Urothelium cell line (cell line): ENCODE measurements at places on chromosomes 3 and 15.

DNA sequence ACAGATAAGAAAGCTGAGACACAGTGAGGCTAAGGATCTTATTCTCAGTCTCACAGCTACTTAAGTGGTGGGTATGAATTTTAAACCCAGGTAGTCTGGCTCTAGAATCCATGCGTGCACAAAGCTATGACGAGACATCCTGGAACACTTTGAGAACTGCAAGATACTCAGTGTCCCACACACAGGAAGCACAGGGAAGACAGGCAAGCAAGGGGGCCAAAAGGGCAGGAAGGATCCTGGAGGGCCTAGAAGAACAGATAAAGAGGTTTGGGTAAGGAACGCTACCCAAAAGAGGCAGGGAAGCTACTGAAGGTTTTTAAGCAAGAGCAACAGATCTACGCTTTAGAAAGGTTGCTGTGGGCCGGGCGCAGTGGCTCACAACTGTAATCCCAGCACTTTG, 99.1 kb upstream of the HES1 start:
- DNase-seq = no peak

DNA sequence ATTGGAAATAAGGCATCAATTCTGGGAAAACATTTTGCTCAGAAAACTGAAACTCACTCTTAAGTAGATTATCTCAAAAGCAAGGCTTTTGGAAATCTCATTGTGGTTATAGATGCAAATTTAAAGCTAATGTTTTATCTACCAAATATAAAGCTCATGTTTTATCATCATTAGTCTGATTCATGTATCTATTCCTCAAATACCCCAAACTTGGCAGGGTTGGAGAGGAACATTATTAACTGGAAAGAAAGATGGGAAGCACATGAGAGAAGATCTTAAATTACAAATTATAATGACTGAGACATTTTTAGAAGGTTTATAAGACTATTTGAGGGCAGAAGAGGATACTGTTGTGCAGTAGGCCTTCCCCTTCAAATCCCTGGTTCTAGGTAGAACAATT, 137.3 kb upstream of the TGFBR2 start:
- DNase-seq = no peak

DNA sequence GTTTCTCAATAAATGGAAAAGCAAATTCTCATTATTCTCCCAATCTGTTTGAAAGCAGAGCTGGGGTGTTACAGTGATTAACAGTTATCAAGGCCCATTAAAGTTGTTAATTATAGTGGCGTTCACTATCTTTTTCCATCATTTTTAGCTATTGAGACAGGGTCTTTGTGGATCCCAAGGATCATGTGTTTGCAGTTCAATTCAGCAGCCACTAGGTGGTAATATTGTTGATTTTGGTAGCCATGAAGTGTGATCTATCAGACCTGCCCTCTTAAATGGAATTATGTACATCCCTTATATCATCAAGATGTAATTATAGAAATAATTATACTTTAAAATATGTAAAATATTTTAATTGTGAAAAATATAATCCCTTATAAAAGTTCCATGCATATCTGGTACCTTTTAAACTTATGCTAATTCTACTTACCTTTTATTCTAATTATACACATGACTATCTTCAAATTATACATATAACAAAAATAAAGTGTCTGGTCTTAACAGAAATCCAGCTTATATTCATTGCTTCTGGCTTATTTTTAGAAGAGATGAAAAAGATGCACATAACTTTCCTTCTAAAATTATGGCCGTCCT, 126.4 kb downstream of the GREM1 start:
- DNase-seq = no peak

DNA sequence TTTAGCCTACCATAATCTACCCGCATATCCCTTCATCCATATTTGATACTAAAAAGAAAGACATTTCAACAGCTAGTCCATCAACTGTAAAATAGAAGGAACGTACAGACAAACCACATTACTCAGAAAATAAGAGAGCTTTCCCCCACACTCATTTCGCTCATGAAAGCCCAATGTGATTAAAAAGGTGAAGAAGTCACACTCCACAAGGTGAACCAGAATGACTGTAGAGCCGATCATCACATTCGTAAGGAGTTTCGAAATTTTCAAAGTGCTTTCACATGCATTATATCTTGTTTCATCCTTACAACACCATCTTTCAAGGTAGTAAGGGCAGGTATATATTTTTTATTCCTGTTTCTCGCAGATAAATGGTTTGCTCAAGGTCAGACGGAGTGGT, 225.3 kb downstream of the FOXP1 start:
- no peak for DNase-seq

DNA sequence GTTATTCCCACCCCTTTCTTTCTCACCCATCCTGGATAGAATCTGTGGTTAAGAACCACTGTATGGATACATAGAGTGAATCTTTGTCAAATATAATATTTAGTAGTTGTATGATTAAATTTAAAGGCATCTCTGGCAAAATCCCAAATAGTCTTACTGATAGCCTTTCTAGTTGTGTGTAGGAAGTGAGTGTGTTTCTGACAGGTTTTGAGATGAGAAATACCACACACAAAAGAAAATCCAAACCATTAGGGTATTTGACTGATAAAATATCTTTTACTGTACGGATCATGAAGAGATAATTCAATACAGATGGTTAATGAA, 44.7 kb upstream of the PLCL2 start:
- DNase-seq = no peak

DNA sequence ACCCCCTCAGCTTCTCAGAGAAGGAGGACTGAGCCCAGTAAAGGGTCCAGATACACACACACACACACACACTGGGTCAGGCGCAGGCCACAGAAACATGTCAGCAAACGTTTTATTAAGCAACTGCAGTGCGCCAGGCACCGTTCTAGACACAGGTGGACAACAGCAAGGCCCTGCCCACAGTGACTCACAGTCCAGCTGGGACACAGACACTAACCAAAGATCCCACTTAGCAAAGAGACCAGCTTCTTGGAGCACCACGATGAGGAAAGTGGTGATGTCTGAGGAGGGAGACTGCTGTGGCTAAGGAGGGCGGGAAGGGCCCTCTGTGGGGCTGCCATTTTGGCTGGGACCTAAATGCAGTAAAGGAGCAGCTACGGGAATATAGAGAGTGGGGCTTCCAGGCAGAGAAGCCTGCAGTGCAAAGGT, 2.8 kb upstream of the VILL start:
- DNase-seq = no peak

DNA sequence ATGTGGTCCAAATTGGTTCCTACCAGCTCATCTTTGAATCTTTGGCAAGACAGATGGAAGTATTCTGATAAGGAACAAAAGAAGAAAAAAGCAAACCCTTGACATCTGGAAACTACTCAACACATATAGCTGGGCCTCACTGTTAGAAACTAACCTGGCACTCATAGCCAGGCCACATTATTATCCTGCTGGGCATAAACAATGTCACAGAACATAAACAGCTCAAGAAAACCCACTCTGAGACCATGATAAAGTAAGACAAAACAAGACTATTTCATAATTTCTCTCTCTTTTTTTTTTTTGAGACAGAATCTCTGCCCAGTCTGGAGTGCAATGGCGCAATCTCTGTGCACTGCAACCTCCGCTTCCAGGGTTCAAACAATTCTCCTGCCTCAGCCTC, 1093.2 kb downstream of the FHIT start:
- no peak for DNase-seq

GRCh38 chr15:85336880-85337279, 43.5 kb upstream of the AKAP13 start:
- DNase-seq = no peak

DNA sequence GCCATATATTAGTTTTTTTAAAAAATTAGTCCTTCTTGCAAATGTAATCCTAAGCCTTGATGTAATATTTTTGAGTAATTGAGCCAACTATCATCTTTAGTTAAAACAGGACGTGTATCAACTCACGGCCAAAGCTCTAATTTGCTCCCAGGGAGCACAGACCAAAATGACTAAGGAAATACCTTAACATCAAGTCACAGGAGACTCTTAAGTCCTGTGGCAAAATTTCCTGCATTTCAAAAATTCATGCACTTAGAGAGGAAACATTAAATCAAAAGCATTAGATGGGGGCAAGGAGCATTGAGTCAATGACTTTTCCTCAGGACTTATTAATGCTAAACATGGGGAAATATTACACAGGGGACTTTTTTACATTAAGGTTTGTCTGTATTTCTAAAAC, 276.0 kb downstream of the MFSD1 start:
- DNase-seq = peak; percentile 27

- no peak for DNase-seq
These were observed 411.6 kb downstream of the GBE1 start for GRCh38 chr3:81349816-81350340.

- no peak for DNase-seq
These were observed 129.0 kb downstream of the LRRK1 start for GRCh38 chr15:101048176-101048575.

GRCh38 chr15:58066042-58066867, 744 bp upstream of the ALDH1A2 start:
- peak; percentile 53 for DNase-seq

DNA sequence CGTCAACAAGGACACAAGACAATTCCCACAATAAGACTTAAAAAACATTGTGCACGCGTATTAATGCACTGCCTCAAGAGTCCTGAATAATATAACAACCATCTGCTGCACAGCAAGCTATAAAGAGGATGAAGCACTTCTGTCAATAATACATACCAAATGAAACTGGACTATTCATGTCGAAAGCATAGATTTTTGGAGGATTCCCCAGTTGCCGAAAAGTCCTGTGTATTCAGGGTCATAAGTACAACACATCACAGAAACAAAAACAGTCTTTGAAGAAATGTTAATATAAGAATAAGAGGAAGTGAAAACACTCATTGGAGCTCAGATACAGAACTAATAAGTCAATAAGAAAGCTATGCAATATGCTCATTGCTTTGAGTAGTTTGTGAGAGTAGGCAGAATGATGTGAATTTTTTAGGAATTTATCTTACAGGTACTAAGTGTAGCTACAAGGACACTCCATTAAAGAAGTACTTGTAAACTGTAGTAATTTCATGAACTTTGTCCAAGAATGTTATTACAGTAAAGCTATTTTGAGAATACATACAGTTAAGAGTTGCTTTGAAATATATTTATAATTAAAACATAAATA, 31.6 kb downstream of the CBLB start:
- DNase-seq = no peak

DNA sequence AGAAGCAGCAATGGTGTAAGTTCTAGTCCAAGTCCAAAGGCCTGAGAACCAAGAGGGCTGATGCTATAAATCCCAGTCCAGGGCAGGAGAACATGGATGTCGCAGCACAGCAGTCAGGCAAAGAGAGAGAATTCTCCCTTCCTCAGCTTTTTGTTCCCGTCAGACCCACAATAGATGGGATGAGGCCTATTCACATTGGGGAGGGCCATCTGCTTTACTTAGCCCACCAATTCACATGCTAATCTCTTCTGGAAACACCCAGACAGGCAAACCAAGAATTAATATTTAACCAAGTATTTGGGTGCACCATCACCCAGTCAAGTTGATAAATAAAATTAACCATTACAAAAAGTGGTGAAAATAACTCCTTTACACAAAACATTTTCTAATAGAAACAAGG, 511.7 kb upstream of the UBE2E2 start:
- DNase-seq = no peak

- peak; percentile 17 for DNase-seq
These were observed 81.4 kb upstream of the PSMD6 start for GRCh38 chr3:64104691-64105111.

DNA sequence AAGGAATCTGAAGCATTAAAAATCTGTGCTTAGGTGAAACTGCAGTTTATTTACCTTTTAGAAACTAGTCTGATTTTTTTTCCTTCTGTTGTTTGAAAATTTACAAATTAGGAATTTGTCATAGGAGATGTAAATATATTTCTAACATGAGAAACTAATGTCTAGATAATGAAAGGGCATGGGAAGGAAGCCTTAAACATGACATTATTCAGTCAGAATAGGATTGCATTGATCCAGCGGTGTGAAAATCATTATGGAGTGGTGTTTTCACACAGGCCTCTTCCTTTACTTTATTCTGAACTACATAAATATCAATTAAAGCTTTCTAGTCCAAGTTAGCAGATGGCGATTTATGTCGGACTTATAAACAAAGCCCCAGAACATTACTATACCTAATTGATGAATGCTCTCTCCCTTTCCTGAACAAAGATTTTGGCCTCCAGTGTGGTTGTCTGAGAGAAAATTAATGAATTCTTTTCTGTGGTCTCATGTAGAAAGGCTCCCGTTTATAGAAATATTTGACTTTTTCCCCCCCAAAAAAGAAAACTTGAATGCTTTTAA, 37.9 kb downstream of the FNDC3B start:
- DNase-seq = no peak

DNA sequence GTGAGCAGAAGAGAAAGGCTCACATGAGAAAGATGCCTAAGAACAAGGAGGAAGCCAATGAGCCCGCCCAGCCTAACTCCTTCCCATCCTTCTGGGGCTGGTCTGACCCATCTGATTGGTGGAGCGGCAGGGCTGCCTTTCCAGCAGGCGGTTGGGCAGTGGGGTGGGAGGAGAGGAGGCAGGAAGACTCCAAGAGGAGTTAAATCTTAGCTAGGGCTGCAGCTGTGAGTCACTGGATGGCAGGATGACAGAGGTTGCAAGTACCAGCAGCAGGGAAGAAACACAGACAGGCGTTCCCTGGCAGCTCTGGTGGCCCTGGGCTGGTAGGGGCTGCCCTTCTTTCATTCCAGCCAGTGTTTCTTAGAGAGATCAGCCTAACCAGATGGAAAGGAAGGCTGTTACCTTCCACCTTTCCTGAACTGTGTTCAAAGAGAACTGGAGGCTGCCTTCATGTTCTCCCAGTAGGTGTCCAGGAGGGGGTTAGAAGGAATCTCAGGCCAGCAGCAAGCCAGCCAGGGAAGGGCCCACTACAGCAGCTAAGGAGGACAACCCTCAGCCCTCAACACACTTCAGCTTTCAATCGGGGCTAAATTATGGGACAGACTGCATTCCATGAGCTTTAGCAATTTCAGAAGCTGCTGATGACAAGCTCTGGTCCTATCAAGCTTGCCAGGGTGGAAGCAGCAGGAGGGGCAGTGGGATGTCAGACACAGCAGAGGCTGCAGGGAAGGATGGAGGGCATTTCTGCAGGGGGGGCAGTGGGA, 50.3 kb downstream of the CHSY1 start:
- peak; percentile 82 for DNase-seq

GRCh38 chr15:29522373-29523276, 253.0 kb upstream of the NSMCE3 start:
- DNase-seq = no peak

DNA sequence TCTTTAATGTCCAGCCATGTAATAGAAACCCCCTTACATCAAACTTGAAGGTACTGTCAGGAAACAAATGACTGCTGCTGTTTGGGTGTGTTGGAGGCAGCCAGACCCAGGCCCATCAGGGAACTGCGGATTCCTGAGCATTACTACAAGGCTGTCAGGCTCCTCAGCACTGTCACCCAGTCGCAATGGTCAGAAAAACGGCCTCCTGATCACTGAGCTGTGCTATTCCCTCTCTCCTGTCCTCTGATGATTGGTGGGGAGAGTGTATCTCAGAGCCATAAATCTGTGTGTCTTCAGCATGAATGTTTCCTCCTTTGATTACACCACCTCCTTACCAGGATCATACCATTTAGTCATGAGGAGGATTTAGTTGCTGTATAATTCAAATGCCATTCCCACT, 135.2 kb upstream of the GADL1 start:
- no peak for DNase-seq

GRCh38 chr15:60678632-60679031, 199.7 kb upstream of the ICE2 start:
- no peak for DNase-seq

GRCh38 chr15:101100593-101101442, 151.0 kb downstream of the CHSY1 start:
- no peak for DNase-seq

GRCh38 chr3:122760453-122761271, 33.0 kb downstream of the HSPBAP1 start:
- no peak for DNase-seq

GRCh38 chr15:52186651-52187486, 4.3 kb downstream of the GNB5 start:
- no peak for DNase-seq
